ENCODE measurements at places on chromosomes 1 and 21.

GRCh38 chr21:23853796-23854379 lies 1753.4 kb downstream of the MRPL39 start:
- DNase-seq = peak; percentile 15

GRCh38 chr1:64137412-64137803 lies 66.0 kb upstream of the UBE2U start:
- no peak for DNase-seq

DNA sequence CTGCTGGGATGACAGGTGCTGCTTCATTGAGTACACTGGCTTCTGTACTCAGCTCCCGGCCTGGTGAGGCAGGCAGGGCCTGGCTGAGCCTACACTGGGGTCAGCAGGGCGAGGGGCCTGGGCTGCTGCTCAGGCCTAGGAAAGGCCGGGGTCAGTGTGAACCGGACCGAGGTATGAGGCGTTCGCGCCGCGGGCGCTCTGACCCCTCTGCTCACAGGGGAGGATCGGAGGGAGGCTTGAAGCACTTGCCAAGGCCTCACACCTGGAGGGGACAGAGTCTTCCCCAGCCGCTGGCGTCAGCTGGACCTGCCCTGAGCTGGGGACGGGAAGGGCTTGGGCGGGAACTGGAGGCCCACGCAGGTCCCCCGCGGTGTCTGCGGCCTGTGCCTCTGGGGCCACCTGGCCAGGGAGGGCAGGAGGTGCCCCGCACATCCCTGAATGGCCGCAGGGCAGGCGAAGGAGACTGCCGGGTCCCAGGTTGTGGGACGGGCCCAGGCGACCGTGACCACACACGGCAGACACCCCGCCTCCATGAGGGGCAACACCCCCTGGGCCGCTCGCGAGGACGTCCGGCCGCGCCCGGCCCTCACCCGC lies 466 bp downstream of the PEX10 start:
- no peak for DNase-seq

GRCh38 chr1:112431038-112431437 lies 35.0 kb downstream of the CTTNBP2NL start:
- no peak for DNase-seq

DNA sequence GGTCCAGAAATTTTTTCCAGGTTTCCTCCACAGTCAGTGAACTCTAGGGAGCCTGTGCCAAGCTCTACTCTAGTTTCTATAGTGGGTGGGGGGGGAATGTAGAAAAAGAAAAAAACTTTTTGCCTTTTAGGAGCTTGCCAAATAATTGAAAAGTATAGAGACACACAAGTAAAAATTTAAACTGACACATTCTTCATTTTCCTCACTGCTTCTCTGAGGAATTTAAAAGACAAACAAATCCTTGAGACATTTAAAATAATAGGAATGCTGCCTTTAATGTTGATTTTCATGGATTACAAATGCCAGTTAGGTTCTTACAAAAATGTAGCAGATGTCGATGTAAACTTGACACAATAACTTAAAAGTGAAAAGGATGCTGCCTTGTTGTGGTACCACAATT lies 241.9 kb downstream of the DNM3 start:
- DNase-seq = no peak

DNA sequence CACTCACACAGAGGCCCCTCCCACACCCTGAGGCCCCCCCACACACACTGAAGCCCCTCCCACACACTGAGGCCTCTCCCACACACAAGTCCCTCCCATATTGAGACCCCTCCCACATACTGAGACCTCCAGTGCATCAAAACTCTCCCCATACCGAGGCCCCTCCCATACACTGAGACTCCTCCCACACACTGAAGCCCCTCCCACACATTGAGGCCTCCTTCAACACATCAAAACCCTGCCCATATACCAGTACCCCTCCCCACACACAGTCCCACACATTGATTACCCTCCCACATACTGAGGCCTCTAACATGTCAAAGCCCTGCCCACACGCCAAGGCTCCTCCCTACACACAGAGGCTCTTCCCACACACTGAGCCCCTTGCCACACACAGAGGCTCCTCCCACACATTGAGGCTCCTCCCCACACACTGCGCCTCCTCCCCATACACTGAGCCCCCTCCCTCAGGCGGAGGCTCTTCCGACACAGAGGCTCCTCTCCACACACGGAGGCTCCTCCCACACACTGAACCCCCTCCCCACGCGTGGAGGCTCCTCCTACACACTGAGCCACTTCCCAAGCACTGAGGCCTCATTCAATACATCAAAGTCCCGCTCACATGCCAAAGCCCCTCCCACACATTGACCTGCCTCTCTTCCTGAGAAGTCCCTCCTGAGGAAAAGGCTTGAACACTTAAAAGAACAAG lies 392.3 kb downstream of the CAMTA1 start:
- no peak for DNase-seq

DNA sequence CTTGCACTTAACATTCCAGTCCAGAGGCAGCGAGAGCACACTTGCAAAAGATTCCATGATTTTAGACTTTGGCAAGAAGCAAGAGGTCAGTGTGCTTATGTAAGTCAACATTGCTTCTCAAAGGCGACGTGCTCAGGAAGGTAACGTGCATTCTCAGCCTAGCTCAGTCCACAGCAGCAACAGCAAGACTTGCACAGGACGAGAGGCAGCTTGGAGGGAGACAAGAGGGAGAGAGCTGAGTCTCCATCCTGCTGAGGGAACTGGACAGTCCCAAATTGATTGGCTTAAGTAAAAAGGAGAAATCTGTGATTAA lies 56.5 kb downstream of the PTP4A2 start:
- no peak for DNase-seq

GRCh38 chr1:25199819-25200620 lies 32.3 kb downstream of the SYF2 start:
- DNase-seq = no peak

DNA sequence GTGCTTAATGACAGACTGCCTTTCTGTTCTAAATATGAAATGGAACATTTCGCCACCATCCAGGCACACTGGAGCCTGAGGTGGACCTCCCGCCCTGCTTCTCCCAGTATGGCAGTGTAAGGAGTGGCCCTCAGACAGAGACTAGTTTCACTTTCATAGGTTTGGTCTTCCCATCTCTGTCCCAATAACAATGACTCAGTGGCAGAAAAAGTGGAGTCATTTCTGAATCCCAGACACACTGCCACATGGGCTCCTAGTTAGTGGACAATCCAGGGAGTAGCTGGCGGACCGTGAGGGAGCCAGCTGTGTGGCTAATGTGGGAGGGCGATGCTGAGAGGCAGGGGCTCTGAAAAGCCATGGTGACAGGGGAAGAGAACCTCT lies 95.6 kb upstream of the TSPAN2 start:
- DNase-seq = no peak

DNA sequence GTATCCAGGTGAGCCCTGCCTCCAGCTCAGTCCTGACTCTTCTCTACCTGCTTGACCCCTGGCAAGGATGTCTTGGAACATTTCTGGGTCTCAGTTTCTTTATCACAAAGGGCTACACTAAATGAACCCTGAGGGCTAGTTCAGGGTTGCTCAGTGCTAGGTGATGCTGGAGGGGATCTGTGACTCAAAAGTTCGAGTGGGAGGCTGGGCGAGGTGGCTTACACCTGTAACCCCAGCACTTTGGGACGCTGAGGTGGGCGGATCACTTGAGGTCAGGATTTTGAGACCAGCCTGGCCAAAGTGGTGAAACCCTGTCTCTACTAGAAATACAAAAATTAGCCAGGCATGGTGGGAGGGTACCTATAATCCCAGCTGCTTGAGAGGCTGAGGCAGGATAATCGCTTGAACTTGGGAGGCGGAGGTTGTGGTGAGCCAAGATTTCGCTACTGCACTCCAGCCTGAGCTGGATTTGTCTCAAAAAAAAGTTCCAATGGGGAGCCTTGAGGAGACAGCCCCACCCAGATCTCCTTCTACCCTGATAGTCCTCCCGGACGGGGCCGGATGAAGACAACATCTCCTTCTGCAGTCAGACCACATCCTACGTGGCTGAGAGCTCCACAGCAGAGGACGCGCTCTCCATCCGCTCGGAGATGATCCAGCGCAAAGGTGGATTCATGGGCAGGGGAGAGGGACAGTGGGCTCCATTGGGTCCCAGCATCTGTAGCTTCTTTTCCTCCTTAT lies 48.9 kb downstream of the YARS1 start:
- no peak for DNase-seq

DNA sequence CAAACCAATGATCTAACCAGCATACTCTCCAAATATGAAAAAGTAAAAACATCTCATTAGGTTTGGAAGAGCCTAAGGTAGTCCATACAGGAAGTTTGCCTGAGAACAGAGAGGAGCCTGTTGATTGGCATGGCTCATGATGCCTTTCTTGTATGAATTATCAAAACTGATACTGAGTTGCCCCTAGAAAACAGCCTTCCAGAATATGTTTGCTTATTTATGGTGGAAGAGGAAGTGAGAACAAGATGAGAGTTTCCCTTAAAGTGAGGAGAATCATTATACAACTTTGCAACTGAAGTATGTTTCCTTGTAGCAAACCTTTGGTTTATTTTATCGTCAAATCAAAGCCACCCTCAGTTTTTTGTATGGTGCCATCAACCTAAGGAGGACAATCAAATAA lies 23.8 kb upstream of the KIAA1614 start:
- DNase-seq = no peak

DNA sequence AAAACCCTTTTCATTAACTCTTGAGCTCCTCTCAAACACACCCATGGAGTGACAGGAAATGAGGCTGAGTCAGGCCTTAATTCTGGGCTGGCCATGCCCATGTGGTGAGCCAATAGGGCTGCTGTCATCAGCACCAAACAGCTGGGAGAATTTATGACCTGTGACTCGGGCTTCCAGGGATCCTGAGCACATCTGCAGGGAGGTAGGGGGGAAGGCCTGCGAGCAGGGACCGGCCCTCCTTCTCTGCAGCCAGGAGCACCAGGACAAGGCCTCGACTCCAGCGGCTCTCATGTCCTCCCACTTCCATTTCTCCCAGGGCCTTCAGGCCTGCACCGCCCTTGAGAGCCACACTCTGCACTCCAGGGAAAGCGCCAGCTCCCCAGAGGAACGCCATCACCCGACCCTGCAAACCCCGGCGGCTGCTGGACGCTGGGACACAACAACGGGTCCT lies 14.6 kb downstream of the RIPK4 start:
- peak; percentile 18 for DNase-seq

- no peak for DNase-seq
Measured at GRCh38 chr1:246036175-246036574, 470.9 kb downstream of the SMYD3 start.

Measured in NCI-H1417 (cell line).